ENCODE measurements at places on chromosomes 1 and 21. TPM values are rescaled to one million over a fixed set of nuclear protein-coding genes. Genes with fewer than 3 reads are reported as not detected.

- DNase-seq, result no peak
Measured at GRCh38 chr1:224744521-224744920, 128.4 kb downstream of the CNIH3 start.

DNA sequence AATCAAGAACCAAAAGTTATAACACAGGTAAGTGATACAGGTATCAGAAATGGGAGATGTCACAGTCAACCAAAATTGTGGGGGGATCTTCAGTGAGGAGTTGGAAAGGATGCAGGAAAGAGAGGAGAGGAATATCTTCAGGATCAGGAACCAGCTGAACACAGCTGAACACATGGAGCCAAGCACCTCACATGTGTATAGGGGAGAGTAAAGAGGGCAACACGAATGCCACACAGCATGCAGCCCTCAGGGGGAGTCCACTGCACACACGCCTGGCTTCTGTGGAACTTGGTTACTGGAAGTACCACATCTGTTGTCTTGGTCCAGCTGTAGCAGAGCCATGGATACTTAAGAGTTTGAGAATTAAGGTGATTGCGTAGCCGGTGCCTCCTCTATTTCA lies 218.8 kb downstream of the RGS7 start:
- no peak for DNase-seq

DNA sequence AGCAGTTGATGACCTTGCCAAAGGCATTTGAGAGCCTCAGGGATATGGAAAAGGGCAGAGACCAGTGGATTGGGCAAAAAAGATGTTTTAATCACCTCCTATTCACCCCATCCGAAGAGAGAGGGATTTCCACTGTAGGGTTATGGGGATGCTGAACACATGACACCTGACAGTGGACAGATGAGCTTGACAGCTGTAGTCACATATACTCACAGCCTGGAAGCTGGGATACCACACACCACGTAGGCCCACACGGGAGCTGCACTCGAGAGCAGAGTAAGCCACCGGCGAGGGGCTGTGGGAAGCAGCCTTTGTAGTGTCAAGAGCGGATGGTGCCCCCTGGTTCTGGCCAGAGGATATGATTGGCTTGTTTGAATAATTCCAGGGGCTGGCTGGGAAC lies 20.0 kb downstream of the ZBTB40 start:
- no peak for DNase-seq

- no peak for DNase-seq
Measured at GRCh38 chr21:44429894-44430293, 25.4 kb upstream of the LRRC3 start.

GRCh38 chr1:63934697-63935096 lies 160.9 kb downstream of the ROR1 start:
- DNase-seq, result no peak

DNA sequence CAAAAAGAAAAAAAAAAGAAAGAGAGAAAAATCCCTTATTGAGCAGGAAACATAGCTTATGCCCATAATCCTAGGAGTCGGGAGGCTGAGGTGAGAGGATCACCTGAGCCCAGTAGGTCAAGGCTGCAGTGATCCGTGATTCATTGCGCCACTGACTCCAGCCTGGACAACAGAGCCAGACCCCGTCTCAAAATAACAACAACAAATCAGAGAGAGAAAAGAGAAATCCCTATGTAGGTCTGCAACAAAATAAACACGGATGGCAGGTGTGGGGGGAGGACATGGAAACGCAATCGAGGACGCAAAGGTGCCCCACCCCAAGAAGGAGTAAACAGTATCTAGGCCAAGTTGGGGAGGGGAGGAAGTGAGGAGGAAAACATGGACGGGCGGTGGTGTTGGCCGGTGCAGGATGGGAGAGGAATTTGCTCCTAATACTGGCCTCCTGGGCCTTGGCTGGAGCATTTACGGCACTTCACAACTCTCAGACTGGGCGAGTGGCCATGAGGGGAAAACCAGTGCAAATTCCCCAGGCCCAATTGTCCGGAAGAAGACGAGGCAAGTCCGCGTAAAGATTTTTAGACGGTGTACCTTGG lies 609 bp upstream of the CHTOP start:
- DNase-seq, result no peak

DNA sequence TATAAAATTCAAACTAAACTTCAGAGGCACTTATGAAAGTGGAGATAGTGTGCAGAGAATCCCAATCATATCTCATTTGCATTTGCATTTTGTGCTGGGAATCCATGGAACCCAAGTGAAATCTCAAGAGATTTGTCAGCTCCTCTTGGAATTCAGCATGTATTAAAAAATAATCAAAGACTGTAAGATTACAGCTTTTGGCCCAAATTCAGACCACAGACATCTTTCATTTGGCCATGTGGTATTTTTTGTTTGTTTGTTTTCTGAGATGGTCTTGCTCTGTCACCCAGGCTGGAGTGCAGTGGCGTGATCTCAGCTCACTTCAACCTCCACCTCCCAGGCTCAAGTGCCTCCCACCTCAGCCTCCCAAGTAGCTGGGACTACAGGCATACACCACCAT lies 3.8 kb upstream of the CACYBP start:
- DNase-seq, result no peak

GRCh38 chr1:234932511-234933430 lies 195.9 kb downstream of the TOMM20 start:
- no peak for DNase-seq

GRCh38 chr1:21724098-21724497 lies 54.9 kb upstream of the RAP1GAP start:
- DNase-seq, result no peak

- no peak for DNase-seq
Measured at GRCh38 chr1:230785636-230786384, 38.6 kb downstream of the CAPN9 start.

DNA sequence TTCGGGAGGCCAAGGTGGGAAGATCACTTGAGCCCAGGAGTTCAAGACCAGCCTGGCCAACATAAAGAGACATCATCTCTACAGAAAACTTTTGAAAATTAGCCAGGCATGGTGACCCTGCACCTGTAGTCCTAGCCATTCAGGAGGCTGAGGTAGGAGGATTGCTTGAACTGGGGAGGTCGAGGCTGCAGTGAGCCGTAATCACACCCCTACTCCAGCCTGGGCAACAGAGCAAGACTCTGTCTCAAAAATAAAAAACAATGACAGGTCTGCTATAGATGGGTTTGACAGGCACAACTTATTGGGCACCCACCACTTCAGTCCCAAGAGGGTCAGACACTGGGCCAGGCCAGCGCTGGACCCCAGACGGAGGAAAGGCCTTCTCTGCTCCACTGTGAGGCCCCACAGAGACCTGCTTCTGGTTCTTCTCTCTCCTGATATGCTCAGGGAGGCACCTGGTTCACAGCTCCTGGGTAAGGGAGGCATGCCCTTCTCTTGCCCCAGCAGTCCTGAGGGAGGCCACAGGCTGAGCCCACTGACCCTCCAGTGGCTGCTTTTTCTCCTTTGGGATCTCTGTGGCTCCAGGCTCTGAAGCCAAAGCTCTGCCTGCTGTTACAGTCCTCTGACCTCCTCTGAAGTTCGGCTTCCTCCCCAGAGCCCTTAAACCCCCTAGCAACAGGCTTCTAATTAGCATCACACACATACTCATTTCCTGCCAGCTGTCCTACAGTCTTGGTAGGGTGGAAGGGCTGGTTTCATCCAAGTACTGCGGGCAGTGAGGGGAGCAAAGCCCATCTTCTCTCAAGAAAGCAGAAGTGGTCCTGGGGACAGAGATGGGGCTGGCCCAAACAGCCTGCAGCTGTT lies 14.4 kb downstream of the S100A16 start:
- DNase-seq, result no peak

- no peak for DNase-seq
Measured at GRCh38 chr1:72498371-72498770, 216.0 kb upstream of the NEGR1 start.

GRCh38 chr1:181112071-181112929 lies 23.8 kb downstream of the IER5 start:
- DNase-seq, result no peak

DNA sequence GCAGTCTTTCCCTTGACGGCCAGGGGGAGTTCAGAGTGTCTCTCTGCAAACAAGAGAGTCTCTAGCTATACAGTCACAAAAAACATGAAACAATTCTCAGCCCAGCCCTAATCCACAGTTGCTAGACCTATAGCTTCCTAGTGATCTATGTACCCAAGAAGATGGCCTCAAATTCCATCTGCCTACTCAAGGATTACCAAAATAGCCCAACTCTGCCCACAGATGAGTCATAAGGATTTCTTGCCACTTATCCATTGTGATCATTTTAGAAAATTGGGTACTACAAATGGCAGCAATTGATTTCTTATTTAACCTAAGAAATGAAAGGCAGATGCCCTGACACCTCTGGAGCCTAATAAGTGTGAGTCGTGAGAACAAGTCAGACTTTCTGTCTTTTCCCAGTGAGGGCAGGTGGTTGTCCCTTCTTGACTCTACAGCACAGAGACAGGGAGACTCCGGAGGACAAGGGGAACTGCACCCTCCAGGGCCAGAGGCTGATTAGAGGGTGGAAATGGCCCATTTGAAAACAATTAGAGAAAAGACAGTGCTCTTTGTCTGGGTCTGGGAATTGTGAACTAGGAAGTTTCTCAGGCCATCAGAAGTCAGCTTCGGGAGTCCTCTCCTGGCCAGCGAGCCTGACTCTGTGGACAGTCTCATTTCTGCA lies 65.4 kb downstream of the ABCA4 start:
- no peak for DNase-seq

GRCh38 chr1:82091729-82092128 lies 291.0 kb downstream of the ADGRL2 start:
- DNase-seq, result no peak

DNA sequence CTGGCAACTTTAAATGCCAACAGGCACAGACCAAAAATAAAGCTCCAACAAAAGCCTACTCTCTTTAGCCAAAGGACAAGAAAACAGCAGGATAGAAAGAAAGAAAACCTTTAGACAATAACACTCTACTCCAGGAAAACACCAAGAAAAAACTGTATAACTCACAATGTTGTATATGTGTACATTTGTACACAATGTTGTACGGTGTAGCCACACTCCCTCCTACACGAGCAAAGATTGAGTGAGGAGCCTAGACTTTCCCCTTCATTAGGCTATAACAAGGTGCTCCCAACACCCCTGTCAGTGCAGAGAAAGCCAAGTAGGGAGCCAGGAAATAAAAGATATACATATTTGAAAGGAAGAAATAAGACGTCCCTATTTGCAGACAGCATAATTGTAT lies 24.0 kb downstream of the GJA4 start:
- no peak for DNase-seq

- no peak for DNase-seq
Measured at GRCh38 chr1:17515902-17516301, 23.6 kb upstream of the ARHGEF10L start.

GRCh38 chr1:201591981-201592380 lies 53.1 kb downstream of the NAV1 start:
- no peak for DNase-seq

DNA sequence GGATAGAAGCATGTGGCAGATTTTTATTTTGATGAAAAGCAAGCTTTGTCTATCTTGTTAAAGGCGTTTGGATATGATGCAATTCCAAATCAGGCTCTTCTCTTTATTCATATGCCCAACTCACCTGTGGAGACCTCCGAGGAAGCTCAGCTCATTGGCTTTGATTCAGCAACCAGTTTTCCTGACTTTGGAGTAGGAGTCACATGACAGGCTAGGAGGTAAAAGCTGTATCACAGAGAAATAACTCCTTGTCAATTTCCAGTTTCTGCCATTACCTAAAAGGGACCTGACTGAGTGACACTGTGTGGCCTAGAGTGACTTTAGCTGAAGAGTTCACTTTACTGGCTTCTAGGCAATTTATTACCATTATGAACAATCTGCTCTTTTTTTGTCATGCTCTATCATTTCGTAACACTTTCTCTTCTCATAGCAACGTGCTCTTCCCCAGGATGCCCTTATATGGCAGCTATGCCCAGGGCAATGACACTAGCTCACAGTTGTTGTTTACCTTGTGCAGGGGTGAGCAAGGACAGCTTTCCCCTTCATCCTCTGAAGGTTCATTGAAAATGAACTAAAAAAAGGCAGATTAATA lies 107.2 kb downstream of the KCNK1 start:
- DNase-seq, result no peak

GRCh38 chr1:239233626-239234025 lies 152.7 kb upstream of the CHRM3 start:
- no peak for DNase-seq

- DNase-seq, result no peak
Measured at GRCh38 chr1:188070848-188071247, 1242.1 kb downstream of the PLA2G4A start.

DNA sequence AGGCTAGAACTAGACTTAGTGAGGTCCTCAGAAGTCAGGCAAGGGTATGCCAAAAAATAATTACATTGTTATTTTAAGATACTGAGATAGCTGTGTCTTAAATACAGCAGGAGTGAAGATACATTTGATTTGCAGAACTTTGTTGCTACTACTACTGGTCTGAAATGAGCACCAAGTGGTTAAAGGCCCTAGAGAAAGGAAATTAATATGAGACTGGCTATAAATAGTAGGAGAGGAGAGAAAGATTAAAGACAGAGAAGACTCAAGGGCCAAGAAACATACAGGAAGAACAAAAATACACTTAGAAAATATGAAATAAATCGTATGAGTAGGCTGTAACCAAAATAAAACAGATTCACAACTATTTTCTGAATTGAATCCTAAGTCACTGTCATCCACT lies 21.3 kb downstream of the HNRNPR start:
- DNase-seq, result no peak

DNA sequence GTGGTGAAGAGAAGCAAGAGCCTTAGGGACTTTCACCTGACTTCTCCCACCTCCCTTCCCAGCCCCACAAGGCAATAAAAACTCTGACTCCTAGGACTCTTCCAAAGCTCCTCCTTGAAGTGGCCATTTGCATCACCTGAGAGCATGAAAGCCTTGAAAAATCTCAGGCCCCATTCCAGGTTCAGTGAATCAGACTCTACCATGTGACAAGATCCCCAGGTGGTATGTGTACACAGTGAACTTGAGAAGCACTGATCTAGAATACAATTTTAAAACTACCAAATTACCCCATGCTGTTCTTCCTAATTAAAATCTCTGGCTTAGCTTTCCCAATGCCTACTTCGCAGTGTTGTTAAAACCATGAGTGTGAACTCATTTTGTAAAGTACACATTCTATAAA lies 195.1 kb upstream of the SAMSN1 start:
- DNase-seq, result no peak

DNA sequence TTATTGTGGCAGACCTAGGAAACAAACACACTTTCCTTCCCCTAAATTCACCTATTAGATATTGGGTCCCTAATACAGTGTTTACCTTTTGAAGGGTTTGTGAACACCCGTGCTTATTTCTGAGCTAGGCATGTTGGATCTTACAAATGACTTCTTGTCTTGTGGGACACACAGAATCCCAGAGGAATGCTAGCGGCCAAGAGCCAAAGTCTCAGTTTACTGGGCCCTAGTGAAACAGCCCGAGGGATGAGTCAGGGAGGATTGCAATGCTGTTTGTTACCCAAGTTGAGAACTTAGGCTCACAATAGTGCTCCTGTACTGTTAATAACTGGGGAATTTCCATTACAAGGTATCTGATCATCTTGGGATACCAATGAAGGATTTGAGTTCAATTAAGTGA lies 100.1 kb upstream of the AKT3 start:
- no peak for DNase-seq

The CSTB gene
- total RNA-seq, result 22.8 TPM

The SELP gene
- total RNA-seq, result 1.6 TPM

The FMO3 gene
- 0.20 TPM for total RNA-seq

The C1orf53 gene
- not detected for total RNA-seq

All from T-cell (primary cell).